ENCODE measurements at places on chromosomes 4 and X. TPM values are rescaled to one million over a fixed set of nuclear protein-coding genes. Genes with fewer than 3 reads are reported as not detected.

CACNA1F gene
- total RNA-seq, result not detected

NMU gene
- not detected for total RNA-seq

DNA sequence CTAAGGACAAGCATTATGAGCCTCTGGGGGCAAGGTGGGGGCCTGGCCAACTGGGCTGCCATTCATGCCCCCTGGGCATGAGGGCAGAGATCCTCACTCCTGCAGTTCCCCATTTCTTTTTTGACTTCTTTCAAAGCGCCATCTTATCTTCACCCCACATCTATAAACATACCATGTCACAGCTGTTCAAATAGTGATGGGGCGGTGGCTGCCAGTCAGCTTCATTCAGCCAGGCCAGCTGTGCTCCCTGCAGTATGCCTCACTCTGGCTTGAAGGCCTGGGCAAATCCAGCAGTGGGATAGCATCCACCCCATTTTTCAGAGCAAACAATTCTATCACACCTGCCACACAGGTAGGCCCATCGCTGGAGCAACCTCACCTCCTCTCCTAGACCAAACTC, 85.5 kb downstream of the NHSL2 start:
- peaks cover 23% of the 10 kb centered on the region for H3K27me3 ChIP-seq
- H3K36me3 ChIP-seq, result no peaks in the 10 kb centered on the region
- DNase-seq, result no peak
- H3K4me3 ChIP-seq, result no peak overlapping the region
- H3K4me1 ChIP-seq, result peaks cover 38% of the 10 kb centered on the region
- no peak overlapping the region for H3K27ac ChIP-seq

DNA sequence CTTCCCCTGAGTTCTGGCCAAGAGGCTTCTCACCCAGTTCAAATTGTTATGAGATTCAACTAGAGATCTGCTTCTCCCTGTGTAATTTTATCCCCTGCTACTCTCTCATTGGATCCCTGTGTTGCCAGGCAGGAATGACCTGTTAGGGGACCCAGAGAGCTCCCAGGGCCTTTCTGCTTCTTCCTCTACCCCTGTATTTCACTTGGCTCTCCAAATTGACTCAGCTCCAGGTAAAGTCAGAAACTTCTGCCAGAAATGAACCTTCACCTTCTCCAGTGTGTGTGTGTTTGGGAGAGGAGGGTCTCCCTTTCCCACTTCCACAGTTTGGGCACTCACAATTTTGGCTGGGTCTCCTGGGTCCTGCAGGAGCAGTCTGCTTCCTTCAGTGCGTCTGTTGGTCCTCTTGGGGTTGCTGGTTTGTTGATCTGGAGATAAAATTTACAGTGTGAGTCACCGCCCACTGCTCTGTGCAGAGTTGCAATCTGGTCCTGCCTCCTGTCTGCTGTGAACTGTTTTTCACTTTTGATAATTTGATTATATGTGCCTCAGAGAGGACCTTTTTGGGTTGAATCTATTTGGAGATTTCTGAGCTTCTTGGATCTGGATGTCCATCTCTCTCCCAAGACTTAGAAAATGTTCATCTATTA, 112.4 kb upstream of the EDA2R start:
- no peaks in the 10 kb centered on the region for H3K36me3 ChIP-seq
- H3K4me1 ChIP-seq, result no peaks in the 10 kb centered on the region
- no peak overlapping the region for H3K4me3 ChIP-seq
- no peaks in the 10 kb centered on the region for H3K27me3 ChIP-seq
- H3K27ac ChIP-seq, result no peak overlapping the region
- no peak for DNase-seq

DNA sequence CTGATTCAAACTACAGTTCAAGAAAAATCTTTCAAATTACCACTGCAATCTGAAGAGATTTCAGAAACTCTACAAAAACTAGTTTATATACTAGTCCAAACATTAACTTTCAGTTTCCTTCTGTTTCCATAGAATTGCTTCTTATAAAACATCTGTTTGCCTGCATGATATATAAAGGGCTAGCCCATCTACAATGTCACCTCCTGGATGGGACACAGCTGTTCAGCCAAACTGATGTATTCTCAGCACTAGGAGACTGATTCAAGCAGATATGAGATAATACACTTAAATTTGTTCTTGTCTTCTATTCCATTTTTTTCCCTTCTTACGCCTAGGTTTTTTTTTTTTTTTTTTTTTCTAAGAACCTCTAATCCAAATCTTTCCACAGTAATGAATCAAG, 1569.7 kb upstream of the IGFBP7 start:
- no peak overlapping the region for H3K4me3 ChIP-seq
- H3K4me1 ChIP-seq, result no peaks in the 10 kb centered on the region
- H3K27me3 ChIP-seq, result no peaks in the 10 kb centered on the region
- no peaks in the 10 kb centered on the region for H3K36me3 ChIP-seq
- H3K27ac ChIP-seq, result no peak overlapping the region
- DNase-seq, result no peak

DNA sequence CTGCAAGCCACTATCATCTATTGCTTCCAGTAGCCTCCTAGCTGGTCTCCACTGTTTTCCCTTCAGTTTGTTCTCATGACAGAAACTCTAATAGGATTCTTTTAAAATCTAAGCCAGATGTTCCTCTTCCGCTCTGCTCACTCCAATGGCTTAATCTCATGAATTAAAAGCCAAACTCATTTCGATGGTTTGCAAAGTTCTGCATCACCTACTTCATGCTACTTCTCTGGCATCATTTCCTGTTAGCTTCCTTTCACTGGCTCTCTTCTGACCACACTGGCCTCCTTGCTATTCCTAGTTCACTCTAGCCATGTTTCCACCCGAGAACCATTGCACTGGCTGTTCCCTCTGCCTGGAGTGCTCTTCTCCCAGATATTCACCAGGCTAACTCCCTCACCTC, 102.0 kb upstream of the LSM6 start:
- peaks cover 28% of the 10 kb centered on the region for H3K27me3 ChIP-seq
- H3K4me3 ChIP-seq, result no peak overlapping the region
- DNase-seq, result no peak
- no peaks in the 10 kb centered on the region for H3K36me3 ChIP-seq
- H3K4me1 ChIP-seq, result no peaks in the 10 kb centered on the region

DNA sequence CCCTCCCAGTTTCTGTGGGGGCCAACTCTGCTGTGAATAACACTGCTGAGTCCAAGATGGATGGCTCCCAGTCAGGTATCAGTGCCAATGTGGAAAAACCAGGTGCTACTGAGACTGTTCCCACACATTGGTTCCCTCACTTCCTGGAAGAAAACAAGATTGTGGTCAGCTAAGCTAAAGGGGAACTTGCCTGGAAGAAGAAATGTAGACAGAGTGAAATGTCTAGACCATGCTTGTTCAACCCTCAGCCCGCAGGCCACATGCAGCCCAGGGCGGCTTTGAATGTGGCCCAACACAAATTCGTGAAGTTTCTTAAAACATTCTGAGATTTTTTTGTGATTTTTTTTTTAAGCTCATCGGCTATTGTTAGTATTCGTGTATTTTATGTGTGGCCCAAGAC, 28.6 kb upstream of the UTP14A start:
- H3K4me1 ChIP-seq, result no peaks in the 10 kb centered on the region
- no peaks in the 10 kb centered on the region for H3K36me3 ChIP-seq
- H3K27me3 ChIP-seq, result peaks cover 13% of the 10 kb centered on the region
- DNase-seq, result no peak
- H3K4me3 ChIP-seq, result no peak overlapping the region

DNA sequence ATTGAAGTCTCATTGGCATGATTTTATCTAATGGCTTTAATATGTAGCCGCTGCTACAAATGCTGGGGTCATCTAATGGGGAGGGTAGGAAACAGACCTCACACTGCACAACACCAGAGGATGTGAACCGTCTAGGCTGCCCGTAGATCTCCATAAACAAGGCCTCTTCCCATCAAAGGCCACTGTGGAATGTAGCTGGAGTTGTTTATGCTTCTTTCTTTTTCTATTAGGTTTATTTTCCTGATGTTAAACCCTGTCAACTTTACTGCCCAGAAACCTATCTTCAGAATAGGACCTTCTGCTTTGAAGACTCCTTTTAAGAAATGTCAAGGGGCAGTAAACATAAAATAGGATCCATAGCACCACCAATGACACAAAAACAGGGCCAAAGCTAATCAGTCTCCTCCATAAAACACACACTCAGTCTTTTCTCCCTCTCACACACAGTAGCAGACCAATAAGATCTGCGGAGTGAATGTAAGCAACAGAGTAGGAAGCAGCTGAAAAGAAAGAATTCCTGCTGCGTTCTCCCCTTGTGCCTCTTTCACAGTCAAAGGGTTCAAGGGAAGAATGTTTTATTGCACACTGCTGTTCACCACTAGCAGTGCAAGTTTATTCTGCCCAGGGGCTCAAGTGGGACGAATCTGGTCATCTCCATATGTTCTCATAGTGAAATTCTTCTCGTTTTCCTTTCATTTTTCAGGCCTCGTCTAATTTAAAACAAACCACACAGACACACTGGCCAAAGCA, 72.2 kb downstream of the MAML3 start:
- H3K4me1 ChIP-seq, result peaks cover 27% of the 10 kb centered on the region
- H3K27ac ChIP-seq, result no peak overlapping the region
- H3K4me3 ChIP-seq, result no peak overlapping the region
- no peak for DNase-seq

Measured in natural killer cell treated with Interleukin-12 subunit alpha and Interleukin-12 subunit beta and Interleukin-15 and Interleukin-18, amount 100 ng/mL, for 72 hours (primary cell).